ENCODE measurements at places on chromosomes 1 and 21.

DNA sequence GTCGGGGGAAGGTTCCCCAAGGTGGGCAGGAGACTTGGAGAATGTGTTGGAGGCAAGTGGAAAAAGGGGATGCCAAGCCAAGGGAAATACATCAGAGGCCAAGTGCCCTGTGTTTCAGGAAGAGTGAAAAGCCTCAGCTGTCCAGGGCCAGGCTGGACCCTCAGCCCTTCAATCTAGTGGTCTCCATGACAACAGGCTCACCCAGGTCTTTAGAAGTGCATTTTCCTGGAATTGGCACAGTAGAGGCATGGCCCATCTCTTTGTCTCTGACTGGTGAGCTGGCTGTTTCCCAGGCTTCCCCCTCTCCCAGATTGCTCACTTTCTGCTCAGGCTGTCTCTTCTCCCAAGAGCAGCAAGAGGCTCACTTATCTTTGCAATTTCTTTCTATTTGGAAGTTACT lies 10.4 kb upstream of the RHBG start:
- no peak for DNase-seq

DNA sequence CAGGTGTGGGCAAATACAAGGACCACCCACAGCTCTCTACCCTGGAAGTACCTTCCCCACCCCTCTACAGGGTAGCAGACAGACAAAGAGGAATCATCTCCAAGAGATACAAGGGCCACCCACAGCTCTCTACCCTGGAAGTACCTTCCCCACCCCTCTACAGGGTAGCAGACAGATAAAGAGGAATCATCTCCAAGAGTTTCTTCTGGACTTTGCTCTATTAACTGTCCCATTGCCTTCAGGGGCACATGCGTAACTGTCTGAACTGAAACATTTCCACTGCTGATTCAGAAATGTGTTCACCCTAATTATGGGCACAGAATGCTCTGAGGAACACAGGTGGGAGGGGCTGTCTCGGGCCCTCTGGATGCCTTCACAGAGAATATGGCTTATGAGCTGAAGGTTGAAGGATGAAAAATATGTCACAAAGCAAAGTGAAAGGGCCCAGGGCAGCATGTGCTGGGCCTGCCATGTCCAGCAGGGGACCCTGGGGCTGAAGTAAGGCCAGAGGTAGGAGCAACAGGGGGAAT lies 43.9 kb downstream of the ZNF281 start:
- DNase-seq = no peak

GRCh38 chr1:64654519-64655341 lies 90.1 kb upstream of the RAVER2 start:
- DNase-seq = no peak

DNA sequence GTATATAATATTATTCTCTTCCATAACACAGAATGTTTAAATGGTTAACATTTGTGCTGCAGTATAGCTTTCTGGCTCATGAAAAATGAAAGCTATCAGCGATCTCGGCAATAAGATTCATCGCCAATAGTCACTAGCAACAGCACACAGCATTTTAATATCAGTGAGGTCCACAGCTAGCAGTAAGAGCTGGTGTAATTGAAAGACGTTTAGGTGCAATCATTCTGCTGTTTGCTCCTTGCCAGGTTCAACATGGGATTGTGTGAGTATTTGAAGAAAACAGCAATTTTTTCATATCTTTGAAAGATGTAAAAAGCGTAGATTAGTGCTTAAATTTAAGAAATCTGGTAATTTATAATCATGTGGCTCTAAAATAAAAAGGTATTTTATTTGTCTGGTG lies 20.1 kb downstream of the PRKACB start:
- DNase-seq = no peak

DNA sequence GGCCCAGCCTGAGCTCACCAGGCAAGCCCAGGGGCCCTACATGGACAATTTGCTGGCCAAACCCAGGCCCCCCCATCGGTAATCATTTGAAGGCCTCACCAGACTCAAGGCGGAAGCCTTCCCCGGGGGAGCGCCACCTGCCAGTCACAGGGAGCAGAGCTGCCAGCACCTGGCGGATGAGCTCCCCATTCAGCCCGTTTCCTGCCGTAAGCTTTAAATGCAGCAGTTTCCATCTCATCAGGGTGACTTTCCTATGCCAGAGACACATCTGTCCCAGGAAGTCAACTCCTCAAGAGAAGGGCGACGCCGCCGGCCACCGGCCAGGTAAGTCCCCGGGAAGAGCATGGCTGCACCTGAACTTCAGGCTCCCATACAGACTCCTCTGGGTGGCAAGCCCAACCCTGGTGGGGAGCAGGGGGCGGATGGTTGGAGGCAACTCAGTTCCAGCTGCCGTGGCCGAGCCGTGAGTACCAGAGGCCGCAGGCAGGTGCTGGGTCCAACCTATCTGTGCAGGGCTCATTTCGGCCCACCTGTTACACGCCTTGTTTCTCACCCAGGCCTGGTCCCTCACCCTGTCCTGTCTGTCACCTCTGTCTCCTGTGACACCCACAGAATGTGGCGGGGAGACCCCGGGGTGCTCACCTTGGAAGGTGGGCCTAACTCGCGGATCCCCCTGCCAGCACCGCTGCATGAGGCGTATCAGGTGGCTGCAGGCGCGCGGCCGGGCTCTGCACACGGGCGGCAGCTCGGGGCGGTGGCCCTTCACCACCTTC lies 20.7 kb downstream of the RIPK4 start:
- no peak for DNase-seq

- DNase-seq = no peak
Measured at GRCh38 chr1:32386676-32387392, 7.4 kb downstream of the BSDC1 start.

GRCh38 chr1:46705408-46705807 lies 13.5 kb downstream of the EFCAB14 start:
- no peak for DNase-seq

DNA sequence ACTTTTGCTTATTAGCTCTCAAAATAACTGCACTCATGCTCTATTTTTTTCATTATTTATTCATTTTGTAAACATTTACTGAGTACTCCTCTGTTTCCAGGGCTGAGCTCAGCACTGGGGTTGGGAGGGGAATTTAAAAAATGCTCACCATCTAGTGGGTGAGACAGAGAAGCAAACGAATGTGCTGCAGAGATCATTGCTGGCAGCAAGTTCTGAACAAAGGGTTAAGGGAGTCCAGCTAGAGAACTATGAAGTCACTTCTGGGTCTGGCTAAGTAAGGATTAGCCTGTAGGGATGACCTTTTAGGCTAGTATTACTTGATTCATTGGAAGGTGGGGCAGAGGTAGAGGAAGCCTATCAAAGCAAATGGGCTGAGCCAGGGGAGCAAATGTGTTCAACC lies 99.1 kb upstream of the ZNF644 start:
- DNase-seq = no peak

DNA sequence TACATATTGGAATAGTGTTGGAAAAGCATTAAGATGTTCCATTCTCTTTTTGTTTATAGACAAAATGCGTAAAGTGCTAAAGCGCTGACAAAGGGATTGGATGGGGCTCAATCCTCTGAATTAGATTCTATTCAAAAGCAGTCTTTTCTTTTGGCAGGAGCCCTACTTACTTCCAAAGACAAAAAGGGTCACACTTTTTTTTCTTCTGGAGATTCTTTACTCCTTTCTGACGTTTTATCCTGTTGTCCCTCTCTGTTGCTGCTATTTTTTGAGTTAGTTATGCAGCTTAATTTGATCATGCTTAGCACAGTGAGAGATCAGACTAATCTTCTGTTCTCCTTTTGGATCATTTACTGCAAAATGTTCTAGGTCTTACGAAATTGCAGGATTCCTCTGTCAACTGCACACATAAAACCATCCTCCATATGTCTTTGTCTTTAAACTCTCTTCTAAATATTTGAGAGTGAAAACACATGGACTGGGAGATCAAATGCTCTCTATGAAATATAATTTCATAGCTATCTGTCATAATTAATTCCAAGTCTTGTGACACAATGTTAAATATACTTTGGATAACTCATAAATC lies 656.4 kb upstream of the ADGRL2 start:
- DNase-seq = no peak

GRCh38 chr21:30240661-30241060 lies 24.8 kb upstream of the CLDN8 start:
- no peak for DNase-seq

Measured in stimulated activated CD4-positive, alpha-beta T cell treated with anti-CD3 and anti-CD28 coated beads, Interleukin-15, amount 100 ng/mL, for 1 hour (primary cell).